ENCODE measurements at places on chromosomes 2 and 18. TPM values are rescaled to one million over a fixed set of nuclear protein-coding genes. Genes with fewer than 3 reads are reported as not detected.

Gene GCG
- total RNA-seq = not detected

Gene PPM1G
- total RNA-seq = 54.1 TPM

Gene SERPINB13
- total RNA-seq = 10.9 TPM

Gene SLC40A1
- total RNA-seq = 18.8 TPM

Gene SCYGR4
- total RNA-seq = 7.2 TPM

Gene FHOD3
- total RNA-seq = 17.8 TPM

Gene CYTIP
- 6.8 TPM for total RNA-seq

Gene EVX2
- total RNA-seq = not detected

Gene ITGA4
- total RNA-seq = 14.1 TPM

Gene ACP1
- 72.4 TPM for total RNA-seq

Gene AGXT
- not detected for total RNA-seq

Gene TRIM43B
- not detected for total RNA-seq

Gene SERPINB12
- 88.4 TPM for total RNA-seq

Gene MPP4
- not detected for total RNA-seq

Gene FAM110C
- 14.0 TPM for total RNA-seq

Gene CNOT11
- 30.8 TPM for total RNA-seq

Gene BBS5
- total RNA-seq = 7.9 TPM
